Fibroblast of lung (primary cell): ENCODE measurements at places on chromosomes 13 and 19. TPM values are rescaled to one million over a fixed set of nuclear protein-coding genes. Genes with fewer than 3 reads are reported as not detected.

DNA sequence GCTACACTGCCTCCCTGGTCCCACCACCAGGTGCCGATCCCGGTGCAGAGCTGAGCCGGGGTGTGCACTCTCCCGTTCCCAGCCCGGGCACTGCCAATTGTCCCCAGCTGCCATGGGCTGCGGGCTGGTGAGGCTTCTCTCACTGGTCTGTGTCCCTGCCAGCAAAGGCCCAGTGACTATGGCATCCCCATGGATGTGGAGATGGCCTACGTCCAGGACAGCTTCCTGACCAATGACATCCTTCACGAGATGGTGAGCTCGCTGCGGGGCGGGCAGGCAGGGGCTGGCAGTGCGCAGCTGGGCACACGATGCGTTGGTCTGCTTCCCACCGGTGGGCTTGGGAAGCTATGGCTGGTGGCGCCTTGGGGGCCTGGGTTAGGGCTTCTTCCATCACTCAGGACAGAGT, 14.6 kb downstream of the MPND start:
- DNase-seq: no peak

DNA sequence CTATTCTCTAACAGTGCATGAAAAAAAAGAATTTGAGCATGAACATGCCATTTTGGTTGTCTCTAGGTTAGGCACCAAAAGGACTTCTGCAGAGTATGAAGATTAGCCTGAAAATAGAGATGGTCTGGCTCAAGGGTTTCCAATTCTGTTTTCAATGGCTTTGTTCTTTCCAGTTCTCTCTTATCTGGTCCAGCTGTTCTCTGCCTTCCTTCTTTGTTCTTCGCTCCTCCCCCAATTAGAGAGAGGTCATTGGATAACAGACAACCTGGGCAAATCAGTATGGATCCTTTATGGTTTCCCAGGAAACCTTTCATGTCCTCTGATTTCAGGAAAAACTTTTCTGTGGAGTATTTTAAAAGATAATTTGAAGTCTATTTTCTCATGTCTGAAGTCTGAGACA, 623.4 kb downstream of the PCDH17 start:
- DNase-seq: no peak

GRCh38 chr19:40716031-40716481, 630 bp downstream of the COQ8B start:
- DNase-seq: no peak

The APOC1 gene
- total RNA-seq: 2.3 and 8.0 TPM in 2 replicates

GRCh38 chr19:38252385-38252784, 3.8 kb downstream of the PPP1R14A start:
- DNase-seq: no peak

DNA sequence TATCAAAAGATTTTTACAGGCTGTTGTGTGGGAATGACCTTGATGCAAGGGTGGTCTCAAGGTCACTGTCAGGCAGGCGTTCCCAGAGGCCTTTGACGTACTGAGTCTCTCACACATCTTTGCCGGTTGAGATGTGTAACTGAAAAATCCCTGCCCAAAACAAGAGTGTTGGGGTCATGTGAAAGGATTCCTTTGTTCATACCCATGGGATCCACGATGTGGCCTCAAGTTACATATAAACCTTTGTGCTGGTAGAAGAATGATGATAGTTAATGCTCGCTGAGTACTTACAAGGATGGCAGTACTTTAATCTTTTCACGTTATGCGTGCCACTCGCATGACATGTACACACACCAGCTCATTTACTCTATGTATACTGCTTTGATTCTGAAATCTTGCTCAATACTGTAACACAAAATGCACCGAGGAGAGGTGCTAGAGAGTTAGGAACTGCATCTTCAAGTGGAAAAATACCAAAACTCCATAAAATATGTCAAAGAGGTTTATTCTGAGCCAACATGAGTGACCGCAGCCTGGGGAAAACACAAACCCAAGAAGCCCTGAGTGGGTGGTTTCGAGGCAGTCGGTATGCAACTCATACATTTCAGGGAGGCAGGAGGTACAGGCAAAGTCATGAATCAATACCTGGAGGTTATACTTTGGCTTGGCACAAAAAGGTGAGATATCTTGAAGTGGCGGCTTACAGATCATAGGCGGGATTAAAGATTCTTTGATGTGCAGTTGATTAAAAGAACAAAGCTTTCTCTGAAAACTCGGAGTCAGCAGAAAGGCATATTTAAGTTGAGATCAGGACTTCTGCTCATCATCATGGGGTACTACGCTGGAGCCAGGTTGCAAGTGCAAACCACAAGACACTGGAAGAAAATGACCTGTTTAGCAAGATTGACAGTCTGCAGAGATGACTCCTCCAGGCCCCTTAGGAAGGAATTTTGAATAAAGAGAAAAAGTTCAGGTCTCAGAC, 87.4 kb upstream of the ARHGEF7 start:
- DNase-seq: peak; percentile 55

- no peak for DNase-seq
Measured at GRCh38 chr19:40705362-40705651, 11.4 kb downstream of the COQ8B start.
